HT-29 (cell line): ENCODE measurements at places on chromosomes 1 and 21.

DNA sequence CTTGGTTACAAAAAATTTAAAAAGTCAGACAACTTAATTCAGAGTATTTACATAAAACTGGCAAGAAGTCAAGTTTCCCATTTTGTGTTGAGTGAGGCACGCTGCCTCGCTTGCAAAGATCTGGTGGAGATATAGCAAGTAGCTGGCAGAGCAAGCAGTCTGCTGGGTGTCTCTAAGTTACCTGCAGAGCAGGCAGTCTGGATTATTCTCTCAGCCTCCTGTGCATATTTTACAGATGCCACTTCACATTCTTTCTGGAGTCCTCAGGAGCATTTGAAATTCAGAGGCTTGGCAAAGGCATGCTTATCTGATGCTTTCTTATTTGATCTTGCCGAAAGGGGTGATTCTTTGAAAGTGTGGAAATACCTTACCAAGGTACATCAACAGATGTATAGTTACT is 640.4 kb upstream of the ADGRL4 start:
- no peak for DNase-seq

GRCh38 chr1:19563324-19564097 is 78.2 kb upstream of the CAPZB start:
- no peak for DNase-seq

- DNase-seq: no peak
Measured at GRCh38 chr21:42466700-42467099, 29.3 kb downstream of the RSPH1 start.

GRCh38 chr1:53237638-53238037 is 680 bp downstream of the MAGOH start:
- peak; percentile 19 for DNase-seq

DNA sequence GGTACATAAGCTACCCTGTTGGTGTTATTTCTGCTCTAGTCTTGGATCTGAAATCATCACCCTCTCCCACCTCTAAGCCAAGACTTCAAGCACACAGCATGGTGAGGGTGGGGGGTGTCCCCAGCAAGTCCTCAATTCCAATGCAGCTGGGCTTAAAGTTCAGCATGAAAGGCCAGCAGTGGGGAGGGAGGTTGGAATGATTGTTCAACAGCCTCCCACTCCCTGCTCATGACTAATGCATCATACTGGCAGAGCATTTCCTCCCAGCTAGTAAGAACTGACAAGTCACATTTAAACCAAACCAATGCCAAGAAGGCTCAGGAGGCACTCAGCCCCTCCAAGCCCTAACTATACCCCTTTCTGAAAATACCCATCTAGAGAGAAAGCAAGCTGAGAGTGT is 50.1 kb downstream of the TIAM1 start:
- DNase-seq: no peak

DNA sequence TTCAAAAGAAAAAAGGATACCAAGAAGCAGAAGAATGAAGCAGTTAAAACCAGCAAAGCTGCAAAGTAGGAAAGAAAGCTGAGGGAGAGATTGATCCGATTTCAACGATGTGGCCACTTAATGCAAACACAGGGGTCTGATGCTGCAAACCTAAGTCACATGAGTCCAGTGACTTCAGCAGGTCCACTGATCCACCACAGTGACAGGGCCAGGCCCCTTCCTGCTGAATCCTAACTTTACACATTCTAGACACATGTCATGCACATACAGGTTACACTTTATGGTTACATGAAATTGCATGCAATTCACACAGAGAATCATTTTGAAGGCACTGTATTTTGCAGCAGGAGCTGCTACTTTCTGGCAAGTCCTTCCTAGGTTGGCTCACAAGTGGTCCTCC is 59.0 kb upstream of the LBR start:
- DNase-seq: no peak

GRCh38 chr1:200610846-200611245 is 9.7 kb downstream of the KIF14 start:
- no peak for DNase-seq
